Right cardiac atrium (tissue), 5 donors: ENCODE measurements at places on chromosomes 2 and 18. TPM values are rescaled to one million over a fixed set of nuclear protein-coding genes. Genes with fewer than 3 reads are reported as not detected.

- DNase-seq, result no peak
Observed at GRCh38 chr2:122094557-122094956, 339.1 kb downstream of the TSN start.

EFR3B gene
- total RNA-seq, result 9.7 TPM

DNA sequence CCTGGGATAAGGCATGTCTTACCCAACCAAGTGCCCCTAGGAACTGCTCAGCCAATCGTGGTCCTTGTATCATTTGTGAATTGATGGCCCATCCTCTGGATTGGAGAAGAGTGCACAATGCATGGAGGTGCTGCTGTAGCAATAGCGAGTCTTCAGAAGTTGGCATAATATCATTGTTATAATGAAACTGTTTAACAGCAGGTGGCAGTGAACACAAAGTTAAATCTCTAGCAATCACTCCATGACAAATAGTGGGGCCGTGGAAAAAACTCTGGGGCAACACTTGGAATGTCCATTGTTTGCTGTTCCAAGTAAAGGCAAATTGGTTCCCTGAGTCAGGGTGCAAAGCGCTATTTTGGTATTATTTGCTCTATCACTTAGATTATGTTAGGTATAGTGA lies 11.4 kb downstream of the REG1A start:
- DNase-seq, result no peak

GRCh38 chr18:77086656-77087392 lies 45.8 kb downstream of the MBP start:
- DNase-seq, result no peak

DNA sequence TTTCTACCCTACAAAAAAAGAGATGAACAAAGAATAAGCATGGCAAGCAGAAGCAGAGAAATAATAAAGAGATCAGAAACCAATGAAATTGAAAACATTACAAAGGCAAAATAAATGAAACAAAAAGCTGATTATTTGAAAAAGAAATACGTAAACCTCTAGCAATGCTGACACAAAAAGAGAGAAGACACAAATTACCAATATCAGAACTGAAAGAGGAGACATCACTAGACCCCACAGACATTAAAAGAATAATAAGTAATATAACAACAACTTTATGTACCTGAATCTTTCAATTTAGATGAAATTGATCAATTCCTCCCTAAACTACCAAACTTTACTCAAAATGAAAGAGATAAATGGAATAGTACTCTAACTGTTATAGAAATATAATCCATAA lies 75.9 kb downstream of the TMEM163 start:
- DNase-seq, result no peak

DNA sequence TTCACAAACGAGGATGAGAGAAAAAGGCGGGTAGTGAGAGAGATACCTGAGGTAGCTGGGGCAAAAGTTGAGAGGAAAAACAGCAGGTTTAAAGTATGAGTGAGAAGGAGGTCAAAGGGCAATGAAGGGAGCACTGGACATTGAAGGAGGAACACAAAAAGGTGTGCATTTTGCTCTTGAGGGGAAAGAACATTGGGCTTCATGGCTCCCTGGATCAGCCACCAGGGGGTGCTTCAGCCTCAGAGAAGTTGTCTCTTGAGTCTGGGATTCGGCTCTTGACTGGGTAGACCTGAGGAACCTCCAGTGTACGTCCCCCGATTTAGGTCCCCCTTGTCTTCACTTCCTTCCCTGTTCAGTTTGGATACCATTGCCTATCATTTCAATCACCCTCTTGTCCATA lies 128.5 kb downstream of the RAPGEF4 start:
- DNase-seq, result peak; percentile 47

DNA sequence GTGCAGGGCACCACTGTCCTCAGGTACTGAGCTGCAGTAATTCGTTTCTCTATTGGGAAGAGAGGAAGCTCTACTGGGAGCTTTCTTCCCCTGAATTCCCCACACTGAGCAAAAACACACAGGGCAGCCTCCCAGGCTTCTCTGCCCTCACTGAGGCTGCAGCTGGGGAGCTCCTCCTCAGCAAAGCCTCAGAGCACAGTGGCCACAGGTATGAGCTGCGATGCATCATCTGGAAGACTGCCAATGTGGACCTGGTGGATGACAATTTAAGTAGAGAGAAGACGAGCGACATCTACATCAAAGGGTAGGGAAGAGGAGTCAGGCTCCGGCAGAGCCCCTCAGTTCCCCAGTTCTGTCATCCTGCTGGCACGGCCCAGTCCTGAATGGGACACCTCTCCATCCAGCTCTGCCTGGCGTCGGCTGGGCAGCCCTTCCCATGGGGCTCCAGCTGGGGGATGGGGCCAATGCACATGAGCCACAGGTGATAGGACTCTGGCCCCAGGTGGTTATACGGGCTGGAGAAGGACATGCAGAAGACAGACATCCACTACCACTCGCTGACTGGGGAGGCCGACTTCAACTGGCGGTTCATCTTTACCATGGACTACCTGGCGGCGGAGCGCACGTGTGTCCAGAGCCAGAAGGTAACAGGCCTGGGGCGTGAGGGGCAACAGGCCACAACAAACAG lies 37.6 kb downstream of the LMAN2L start:
- DNase-seq, result no peak

NT5DC4 gene
- total RNA-seq, result not detected

- no peak for DNase-seq
Observed at GRCh38 chr2:135914485-135914884, 38.2 kb upstream of the MCM6 start.

TUBB8B gene
- not detected for total RNA-seq

CHRNA1 gene
- 0.20 TPM for total RNA-seq

PPP4R1 gene
- total RNA-seq, result 63.1 TPM

GRCh38 chr2:213932-214693 lies 49.7 kb downstream of the SH3YL1 start:
- DNase-seq, result peak; percentile 67

DNA sequence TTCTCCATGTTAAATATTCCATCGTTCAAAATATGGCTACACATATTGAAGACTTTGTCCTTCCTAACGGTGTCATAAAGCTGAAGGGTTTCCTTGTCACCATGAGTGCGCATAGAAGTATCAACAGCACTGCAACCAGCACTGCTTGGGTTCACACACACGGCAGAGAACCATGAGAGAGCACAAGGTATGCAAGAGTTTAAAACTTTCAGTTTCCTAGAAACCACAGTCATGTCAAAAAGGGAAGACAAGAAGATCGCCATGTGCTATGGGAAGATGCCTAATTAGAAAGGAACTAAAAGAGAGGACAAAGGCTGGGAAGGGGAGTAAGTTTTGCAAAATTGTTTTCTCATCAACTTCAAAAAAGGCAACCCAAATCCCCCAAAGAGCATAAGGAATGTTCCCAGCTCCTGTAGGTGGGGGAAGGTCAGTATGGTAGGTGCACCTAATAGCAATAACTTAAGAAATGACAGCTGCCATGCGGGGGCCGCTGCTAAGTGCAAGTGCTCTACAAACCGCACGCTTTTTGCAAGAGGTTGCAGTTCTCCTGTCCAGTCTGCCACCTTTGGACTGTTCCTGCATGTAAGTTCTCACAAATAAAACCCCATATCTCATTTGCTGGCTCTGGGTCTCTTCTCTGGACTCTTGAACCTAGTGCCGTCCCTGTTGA lies 136.8 kb downstream of the TMEM163 start:
- DNase-seq, result no peak

GRCh38 chr18:42025491-42025890 lies 70.5 kb downstream of the PIK3C3 start:
- DNase-seq, result no peak

- no peak for DNase-seq
Observed at GRCh38 chr18:61954096-61954746, 61.4 kb upstream of the RNF152 start.

DNA sequence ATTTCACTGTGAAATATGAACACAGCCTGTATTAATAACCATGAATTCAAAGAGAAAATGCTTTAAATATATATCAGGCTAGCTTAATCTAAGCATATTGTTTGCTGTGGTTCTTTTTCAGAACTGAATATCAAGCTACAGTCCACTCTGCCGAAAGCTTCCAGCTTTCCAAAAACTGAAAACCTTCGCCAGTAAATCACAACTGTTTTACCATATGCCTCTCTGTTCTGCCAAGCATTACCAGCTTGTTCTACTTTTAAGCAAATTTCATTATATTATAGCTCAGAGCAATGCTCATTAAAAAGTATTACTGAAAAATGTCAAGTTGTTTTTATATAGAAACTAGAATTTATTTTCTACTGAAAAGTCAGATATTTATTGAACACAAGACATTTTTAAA lies 277.4 kb downstream of the NRXN1 start:
- no peak for DNase-seq
